CD8-positive, alpha-beta memory T cell (primary cell): ENCODE measurements at places on chromosomes 4 and X. TPM values are rescaled to one million over a fixed set of nuclear protein-coding genes. Genes with fewer than 3 reads are reported as not detected.

GRCh38 chr4:106476741-106477140 lies 108.2 kb upstream of the GIMD1 start:
- no peaks in the 10 kb centered on the region for H3K36me3 ChIP-seq
- H3K4me3 ChIP-seq: no peak overlapping the region
- H3K4me1 ChIP-seq: no peaks in the 10 kb centered on the region
- no peak overlapping the region for H3K27ac ChIP-seq
- DNase-seq: no peak

DNA sequence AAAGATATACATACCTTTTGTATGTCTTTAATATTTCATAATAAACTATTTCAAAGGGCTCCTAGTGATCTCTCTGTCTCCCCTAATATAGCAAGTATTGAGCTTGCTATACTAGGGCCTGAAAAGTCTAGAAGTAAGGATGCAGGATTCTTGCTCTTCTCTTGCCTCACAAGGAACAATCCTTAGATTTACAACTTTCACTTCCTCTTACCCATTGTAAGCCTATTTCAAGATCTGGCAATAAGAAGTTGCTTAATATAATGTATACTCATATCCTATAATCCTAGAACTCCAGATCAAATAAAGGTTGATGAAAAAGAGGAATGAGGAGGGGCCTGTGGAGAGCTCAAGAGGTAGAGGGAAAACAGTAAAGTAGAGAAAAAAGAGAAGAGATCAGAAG lies 40.8 kb upstream of the CHRDL1 start:
- H3K27me3 ChIP-seq: no peaks in the 10 kb centered on the region
- H3K27ac ChIP-seq: no peak overlapping the region
- H3K4me1 ChIP-seq: no peaks in the 10 kb centered on the region
- DNase-seq: no peak

DNA sequence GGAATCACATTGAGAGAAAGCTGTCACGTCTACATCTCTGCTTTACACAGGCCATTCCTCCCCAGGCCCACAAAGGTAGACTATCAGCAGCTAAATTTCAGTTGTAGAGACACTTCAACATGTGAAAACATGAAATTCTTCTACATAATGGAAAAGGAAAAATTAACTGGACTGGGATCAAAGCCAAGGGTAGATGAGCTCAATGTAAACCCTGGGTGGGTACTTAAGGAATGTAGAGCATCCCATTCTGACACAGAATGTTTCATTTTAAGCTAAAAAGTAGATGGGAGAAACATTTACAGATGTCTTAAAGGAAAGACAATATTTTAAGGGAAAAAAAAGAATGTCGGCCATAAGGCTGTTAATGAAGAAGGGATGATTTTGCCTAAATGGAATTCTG lies 51.3 kb upstream of the NPNT start:
- H3K4me3 ChIP-seq: no peak overlapping the region
- no peaks in the 10 kb centered on the region for H3K36me3 ChIP-seq
- no peak for DNase-seq
- no peaks in the 10 kb centered on the region for H3K27me3 ChIP-seq

DNA sequence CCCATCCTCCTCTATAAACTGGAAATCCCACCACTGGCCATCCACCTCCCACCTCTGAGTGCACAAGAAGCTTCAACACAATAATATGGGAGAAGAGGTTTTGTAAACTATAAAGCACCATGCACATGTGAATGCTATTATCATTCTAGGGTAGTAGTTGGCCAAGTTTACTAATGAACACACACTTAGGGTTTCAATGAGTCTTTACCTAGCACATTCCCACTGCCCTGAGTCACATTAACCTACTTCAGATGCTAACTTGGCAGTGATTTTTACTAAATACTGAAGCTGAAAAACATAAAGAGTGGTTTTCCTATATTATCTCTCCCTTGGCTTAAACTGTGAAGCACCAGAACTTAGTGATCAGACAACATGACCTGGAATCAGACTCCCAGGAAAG lies 93.9 kb downstream of the SH3KBP1 start:
- no peaks in the 10 kb centered on the region for H3K36me3 ChIP-seq
- H3K27ac ChIP-seq: no peak overlapping the region
- H3K27me3 ChIP-seq: no peaks in the 10 kb centered on the region
- no peak for DNase-seq
- no peak overlapping the region for H3K4me3 ChIP-seq

DNA sequence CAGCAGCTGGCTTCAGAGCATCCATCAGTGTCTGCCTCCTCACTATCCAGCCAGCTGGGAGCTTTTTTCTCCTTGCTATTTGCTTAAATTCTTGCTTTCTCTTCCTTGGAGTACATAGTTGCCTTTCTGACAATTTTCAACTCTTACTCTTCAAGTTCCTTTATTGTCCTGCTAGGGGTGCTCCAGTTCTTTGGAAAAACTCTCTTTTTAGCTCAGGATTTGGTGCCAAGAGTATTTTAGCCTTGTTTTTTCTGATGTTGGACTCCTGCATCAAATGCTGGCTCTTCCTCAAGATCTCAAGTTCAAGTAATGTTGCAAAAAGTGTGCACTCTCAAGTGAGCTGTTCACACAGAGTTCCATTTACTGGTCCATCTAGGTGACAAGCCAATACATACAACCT lies 126.4 kb downstream of the KDR start:
- H3K4me3 ChIP-seq: no peak overlapping the region
- no peak overlapping the region for H3K27ac ChIP-seq
- no peaks in the 10 kb centered on the region for H3K27me3 ChIP-seq
- no peaks in the 10 kb centered on the region for H3K4me1 ChIP-seq

- DNase-seq: no peak
- H3K4me3 ChIP-seq: no peak overlapping the region
- H3K4me1 ChIP-seq: no peaks in the 10 kb centered on the region
- no peaks in the 10 kb centered on the region for H3K27me3 ChIP-seq
- no peaks in the 10 kb centered on the region for H3K36me3 ChIP-seq
These were observed 28.1 kb upstream of the HS6ST2 start for GRCh38 chrX:132986556-132986955.

Gene LNX1
- total RNA-seq: not detected

Gene GUCY1B1
- total RNA-seq: 0.18 TPM

Gene RPL9
- 1,627 TPM for total RNA-seq

Gene CETN2
- 12.5 TPM for total RNA-seq

Gene GABRQ
- total RNA-seq: not detected

Gene PPP1R2C
- total RNA-seq: not detected
